GM19239 (cell line): ENCODE measurements at places on chromosomes 5 and 9.

DNA sequence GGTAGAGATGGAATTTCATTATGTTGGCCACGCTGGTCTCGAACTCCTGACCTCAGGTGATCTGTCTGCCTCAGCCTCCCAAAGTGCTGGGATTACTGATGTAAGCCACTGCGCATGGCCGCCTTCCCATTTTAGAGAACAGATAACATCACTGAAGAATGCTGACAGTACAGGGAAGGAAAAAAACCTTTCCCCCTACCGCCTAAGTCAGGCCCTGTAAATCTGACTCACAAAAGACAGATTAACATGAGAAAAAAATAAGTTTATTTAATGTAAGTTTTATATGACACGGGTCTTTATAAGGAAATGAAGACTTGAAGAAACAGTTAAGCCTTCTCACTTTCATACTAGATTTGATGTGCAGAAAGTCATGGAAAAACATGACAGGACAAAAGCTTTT, 227.2 kb upstream of the ZNF608 start:
- no peak for DNase-seq

GRCh38 chr9:128107468-128108268, 19.9 kb downstream of the PTGES2 start:
- no peak for DNase-seq

DNA sequence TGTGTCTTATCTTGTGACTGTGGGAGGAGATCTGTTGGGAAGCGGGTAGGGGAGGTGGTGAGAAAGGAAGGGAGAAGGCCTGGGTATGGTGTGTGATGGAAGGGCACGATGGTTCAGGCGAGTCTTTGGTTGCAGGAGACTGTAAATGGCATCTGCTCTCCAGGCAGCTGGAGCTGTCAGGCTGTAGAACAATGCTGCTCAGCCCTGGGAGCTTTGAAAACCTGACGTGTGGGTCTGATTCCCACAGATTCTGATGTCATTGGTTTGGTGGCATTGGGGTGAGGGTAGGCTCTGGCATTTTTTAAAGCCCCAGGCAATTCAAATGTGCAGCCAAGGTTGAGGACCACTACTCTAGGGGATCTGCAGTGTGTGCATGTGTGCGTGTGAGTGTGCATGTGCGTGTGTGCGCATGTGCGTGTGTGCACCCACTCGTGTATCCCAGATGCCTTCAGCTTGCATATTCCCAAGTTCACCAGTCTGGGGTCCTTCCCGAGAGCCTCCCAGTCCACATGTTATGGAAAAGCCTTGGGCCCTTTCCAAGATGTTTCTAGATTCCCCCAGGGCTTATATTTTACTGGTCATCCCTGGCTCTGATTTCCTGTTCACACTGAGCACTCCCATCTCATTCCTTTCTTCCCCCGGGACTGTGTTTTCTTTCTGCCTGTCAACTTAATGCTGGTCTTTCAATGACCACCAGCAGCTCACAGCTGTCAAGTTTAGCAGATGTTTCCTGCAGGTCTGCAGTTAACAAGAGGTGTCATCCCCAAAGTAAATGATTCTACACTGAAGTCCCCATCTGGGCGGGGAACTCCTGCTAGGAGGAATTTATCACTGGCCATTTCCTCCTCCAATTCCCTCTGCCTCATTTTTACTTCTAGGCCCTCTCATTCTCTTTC, 34.0 kb downstream of the BOD1 start:
- DNase-seq = no peak

DNA sequence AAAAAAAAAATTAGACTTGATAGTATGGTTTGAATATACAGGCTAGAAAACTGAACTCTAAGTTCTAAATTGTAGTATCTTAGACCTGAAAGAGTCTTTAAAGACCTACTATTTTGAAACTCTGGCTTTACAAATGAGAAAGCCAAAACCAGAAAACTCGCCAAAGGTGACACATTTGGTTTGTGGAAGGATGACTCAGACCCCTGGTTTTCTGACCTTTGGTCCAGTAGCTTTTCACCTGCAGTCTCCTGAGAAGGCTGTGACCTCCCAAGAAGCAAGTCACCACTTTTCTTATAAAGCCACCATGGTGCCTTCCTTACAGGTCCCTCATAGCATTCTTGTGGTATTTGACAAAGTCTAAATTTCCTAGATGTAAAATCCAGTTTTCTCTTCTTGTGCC, 102.1 kb upstream of the CEP78 start:
- no peak for DNase-seq

- DNase-seq = peak; percentile 26
Measured at GRCh38 chr5:99060306-99061261, 131.8 kb upstream of the CHD1 start.

GRCh38 chr9:91040371-91041215, 239.0 kb downstream of the SYK start:
- no peak for DNase-seq

DNA sequence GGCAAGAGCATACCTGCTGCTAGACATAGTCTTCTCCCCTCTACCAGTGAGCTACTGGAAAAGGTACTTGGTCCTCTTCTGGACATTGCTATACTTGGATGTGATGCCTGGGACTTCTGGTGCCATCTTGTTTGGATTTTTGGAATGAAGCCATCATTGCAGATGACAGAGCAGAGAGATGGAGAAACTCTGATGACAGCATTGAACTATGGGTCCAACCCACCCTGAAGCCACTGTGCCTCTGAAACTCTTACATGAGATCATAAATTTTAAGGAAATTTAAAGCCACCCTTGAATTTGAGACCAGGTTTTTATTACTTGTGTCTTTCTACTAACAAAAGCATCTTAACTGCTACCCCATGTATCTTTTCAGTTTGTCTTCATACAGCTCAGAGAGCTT, 151.1 kb upstream of the SMIM23 start:
- DNase-seq = no peak

DNA sequence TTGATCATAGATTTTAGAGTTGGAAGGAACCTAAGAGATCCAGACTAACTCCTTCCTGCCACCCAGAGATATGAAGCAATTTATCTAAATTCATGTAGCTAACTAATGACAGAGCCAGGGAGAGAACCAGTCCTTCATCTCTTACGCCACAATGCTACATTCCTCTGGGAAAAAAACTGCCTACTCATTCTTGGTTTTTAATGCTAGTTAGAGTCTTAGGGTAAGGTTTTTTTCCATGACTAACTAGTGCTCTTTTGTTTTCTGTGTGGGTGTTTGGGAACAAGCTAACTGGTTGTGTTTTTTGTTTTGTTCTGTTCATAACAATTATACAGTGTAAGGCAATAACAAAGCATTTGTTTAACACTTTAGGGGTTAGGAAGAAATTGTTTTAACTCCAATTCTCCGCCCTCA, 52.4 kb downstream of the SLC44A1 start:
- DNase-seq = no peak

- no peak for DNase-seq
Measured at GRCh38 chr9:18632632-18633403, 158.9 kb downstream of the ADAMTSL1 start.

- no peak for DNase-seq
Measured at GRCh38 chr9:89079391-89079790, 88.1 kb downstream of the S1PR3 start.

DNA sequence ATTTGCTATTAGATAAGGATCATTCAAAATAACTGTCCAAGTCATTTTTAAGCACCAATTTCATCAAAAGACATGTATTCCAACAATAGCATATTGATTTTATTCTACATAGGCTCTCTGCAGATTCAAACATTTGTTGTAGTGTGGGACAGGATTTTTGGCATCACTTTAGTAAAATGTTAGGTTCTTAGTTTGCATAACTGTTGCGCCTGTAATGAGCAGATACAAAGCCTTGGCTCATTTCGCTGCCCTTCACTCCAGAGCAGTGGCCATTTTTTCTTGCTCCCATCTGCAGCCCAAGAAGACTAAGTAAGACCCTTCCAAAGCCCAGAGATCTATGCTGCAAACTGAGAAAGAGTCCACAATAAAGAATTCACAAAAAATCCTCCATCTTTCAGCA, 446.0 kb upstream of the MPDZ start:
- no peak for DNase-seq

- no peak for DNase-seq
Measured at GRCh38 chr5:87784879-87785495, 372.3 kb upstream of the CCNH start.

GRCh38 chr5:133269691-133270090, 217.9 kb downstream of the HSPA4 start:
- no peak for DNase-seq

- peak; percentile 48 for DNase-seq
Measured at GRCh38 chr5:69492923-69493395, 369 bp downstream of the OCLN start.

DNA sequence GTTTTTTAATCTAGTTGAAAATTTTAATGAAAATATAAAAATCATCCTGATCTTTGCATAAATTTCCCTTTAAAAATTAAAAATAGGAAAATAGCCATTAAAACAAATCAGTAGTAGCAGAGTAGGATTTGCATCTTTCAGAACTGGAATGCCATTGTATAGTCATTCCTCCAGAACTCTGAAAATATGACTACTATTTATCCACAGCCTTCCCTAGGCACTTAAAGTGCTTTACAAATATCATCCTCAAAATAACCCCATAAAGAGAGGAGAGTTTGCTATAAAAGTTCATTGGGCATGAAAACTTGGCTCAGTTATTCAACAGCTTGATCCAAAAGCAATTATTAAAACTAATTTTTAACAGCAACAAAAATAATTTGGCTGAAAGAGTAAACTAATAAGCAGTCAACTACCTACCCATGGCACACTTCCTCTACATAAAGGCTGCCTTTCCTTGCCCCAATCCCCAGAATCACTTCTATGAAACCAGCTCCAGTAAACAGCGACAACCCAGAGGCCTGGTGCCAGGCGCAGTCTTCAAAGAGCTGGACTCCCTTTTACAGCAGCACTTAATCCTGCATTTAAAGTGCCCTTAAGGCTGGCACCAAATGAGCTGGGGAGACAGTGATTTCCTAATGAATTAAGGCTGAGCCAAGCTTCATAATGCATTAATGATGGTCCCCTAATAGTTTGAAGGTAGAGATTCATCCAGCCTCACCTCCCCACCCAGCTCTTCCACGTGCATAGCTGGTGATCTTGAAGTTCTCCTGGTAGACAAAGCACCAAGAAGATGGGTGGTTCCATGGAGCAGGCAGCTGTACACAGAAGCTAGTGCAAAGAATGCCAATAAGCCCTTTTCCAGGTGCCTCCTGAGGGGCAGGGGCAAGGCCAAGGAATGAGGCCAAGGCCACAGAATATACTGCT, 36.1 kb downstream of the LHFPL2 start:
- no peak for DNase-seq

- DNase-seq = no peak
Measured at GRCh38 chr5:61431923-61432620, 100.0 kb downstream of the ZSWIM6 start.

GRCh38 chr5:109374625-109375024, 35.1 kb downstream of the PJA2 start:
- DNase-seq = no peak

DNA sequence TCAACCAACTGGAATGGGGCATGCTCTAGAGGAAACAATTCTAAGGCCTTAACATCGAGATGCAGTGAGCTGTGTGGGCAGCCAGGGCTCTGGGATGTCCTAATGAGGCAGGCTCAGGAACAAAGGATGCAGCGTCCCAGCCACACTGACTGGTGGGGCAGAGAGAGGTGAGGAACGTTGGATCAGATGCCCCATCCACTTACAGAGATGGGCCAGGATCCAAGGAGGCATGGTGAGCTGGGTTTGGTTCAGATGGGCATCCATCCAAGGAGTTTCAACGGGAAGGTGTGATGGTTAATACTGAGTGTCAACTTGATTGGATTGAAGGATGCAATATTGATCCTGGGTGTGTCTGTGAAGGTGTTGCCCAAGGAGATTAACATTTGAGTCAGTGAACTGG, 15.5 kb upstream of the MARCHF6 start:
- no peak for DNase-seq

DNA sequence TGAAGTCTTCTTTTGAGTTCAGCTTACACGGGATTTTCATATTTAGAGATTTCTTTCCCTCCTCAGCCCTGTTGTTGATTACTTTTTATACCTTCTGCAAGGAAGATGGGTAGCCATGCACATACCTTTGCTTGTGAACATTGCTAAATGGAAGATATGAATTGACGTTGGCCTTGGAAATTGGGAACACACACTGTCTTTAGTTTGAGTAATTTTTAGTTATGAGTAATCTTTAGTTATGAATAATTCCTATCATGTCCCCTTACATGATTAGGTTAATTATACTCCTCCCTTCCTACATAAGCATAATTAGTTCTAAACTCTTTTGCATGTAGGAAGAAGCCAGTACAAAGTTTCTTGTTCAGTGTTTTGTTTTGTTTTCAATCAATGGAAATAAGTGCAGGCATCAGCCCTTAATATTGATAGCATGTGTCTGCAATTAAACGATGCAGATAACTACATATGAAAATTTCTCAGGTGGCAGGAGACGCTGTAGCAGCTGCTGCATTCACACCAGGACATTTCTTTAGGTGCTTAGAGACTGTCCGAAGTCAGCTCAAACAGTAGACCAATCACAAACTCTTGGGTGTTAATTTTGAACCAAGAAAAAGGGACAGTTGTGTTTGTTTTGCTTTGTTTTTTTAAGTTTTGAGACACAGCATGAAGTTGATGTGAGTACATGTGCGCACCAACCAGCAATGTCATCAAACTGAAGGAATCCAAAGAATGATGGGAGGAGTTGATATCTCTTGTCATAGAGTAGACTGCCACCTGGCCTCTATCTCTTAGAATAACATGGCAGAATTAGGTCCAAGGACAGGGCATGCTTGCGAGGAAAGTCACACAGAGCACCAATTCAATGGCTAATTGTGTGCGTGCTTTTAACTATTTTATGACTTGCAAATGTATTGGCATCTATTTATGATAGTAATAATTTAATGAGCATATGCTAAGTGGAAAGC, 51.4 kb downstream of the SMARCA2 start:
- no peak for DNase-seq

DNA sequence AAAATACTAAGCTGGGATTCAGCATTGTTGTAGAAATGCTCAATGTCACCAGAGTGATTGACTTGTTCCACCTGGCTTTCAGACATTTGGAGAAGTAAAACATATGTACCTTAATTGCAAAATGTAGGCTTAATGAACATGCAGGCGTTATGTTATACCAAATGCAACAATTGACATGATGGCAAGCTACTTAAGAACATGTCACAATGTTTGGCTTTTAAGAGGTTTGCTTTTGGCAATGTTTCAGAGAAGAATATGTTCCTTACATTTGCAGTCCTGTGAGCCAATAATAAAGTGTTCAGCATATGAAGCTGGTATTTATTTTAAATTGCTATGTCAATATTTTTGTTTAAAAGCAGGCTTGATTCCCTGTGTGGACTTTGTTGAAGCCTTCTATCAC, 111.7 kb upstream of the NUDT12 start:
- DNase-seq = no peak
